ENCODE measurements at places on chromosomes 2 and 18.

DNA sequence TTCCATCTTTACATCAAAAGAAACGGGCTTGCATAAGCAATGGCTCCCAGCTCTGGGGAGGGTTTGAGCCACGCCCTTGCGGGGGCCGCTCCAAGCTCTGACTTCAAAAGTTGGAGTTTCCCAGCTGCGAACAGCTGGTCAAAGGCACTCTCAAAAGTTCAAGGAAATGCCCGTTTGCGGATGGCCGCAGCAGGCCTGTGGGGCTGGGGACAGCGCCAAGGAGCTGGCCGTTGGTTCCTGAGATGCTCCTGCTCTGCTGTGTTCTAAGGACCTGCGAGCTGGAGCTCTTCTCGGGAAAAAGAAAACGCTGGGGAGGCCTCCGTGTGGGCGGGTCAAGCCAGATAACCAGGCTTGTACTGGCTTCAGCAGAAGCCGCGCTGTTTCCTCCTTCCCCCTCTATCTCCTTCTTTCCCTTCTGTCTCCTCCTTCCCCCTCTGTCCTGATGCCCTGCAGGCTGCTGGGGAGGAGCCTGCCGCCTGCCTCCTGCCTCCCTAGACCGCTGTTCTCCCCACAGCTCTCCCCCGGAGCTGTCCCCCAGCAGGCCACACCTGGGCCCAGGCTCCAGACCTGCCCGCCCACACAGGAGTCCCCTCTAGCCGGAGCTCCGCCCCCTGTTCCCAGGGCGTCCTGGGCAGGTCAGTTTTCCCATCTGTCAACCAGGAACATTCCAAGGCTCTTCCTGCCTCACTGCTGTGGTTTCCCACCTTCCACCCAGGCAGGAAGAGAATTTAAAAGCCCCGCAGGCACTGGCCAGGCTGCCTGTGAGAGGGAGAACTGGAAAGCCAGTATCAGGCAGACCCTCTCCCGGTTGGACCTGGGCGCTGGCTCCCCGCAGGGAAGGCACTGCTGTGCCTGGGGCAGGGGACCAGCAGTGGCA, 14.1 kb downstream of the KLF11 start:
- peak; percentile 56 for DNase-seq

GRCh38 chr18:10057894-10058791, 144.3 kb downstream of the VAPA start:
- no peak for DNase-seq

DNA sequence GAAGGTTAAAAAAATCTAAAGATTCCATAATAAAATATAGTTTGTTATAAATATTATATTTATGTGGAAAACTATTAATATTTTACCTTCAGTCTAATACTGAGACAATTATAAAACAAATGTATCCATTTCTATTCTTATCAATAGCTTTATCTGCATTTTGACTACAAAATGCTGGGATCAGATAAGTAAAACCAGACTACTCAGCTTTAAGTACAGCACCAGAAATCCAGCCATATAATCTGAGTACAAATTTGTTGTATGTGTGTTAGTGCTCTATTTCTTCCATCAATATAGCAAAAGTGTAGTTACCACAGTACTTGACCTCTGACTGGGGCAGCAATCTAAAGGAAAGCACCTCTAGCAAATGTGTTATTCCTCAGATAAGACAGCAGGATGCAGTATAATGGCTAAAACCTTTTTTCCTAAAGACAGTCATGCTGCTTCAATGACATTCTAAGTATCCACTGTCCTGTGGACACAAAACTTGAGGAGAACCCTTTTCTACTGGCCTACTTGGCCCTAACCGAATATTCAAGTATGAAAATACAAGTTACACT, 68.1 kb downstream of the OLA1 start:
- no peak for DNase-seq

- no peak for DNase-seq
Measured at GRCh38 chr2:238504181-238504931, 77.6 kb downstream of the ASB1 start.

- no peak for DNase-seq
Measured at GRCh38 chr18:47701134-47701533, 229.3 kb downstream of the SMAD2 start.

DNA sequence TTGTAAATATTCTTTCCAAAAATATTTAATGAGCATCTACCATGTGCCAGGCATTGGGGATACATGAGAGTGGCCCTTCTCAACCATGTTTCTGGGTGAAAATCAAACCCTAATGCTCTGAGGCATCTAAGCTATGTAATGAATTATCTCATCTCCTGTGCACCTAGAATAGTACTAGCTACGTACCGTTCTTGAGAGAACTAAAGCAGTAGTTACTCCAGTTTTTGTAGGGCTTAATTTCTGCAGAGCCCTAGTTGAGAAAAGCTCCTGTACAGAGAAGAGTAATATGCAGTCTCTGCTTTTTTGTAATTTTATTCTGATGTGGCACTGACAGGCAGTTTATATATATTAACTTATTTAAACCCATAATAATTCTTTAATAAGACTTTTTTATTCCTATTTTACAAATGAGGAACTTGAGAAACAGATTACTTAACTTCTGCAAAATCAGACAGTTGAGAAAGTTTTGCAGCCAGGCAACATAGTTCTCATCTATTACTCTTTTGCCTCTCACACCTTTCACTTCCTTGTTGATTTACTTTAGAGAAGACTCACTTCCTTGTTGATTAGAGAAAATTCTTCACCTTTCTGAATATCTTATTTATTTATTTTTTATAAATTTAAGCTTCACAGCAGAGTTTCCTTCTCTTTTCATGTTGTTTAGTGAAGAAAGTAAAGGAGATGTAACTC, 3.1 kb downstream of the SPOPL start:
- DNase-seq, result no peak

GRCh38 chr2:219073413-219074129, 12.8 kb upstream of the IHH start:
- peak; percentile 25 for DNase-seq

- no peak for DNase-seq
Measured at GRCh38 chr2:8606649-8607550, 75.0 kb upstream of the ID2 start.

- DNase-seq, result no peak
Measured at GRCh38 chr18:80254971-80255500, 7.7 kb upstream of the PARD6G start.

GRCh38 chr18:8252371-8252770, 356.9 kb upstream of the RAB12 start:
- DNase-seq, result no peak

GRCh38 chr2:121085801-121086200, 199.2 kb downstream of the TFCP2L1 start:
- no peak for DNase-seq

- no peak for DNase-seq
Measured at GRCh38 chr2:10471955-10472354, 23.8 kb upstream of the ODC1 start.

DNA sequence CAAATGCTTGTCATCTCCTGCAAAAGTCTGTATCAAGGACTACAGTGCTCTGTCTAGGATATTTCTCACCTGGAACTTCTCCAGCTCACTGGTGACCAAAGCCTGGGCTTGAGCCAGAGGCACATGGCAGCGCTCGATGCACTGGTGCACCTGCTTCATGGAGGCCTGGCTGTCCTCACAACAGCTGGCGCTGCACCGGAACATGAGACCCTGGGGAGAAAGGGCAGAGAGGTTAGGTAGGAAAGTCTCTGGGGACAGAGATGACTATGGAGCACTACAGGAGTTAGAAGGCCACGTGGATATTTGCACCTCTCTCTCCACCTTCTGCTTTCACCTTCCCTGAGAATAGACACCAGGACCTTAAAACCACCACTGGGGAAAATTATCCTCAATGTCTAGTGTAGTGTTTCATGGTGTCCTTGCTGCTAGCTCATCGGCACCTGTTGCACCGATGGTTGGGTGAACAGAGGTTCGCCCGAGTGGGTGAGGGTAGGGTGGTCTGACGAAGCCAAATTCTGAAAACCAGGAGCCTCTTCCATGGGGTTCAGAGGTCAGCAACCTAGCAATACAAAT, 1.0 kb downstream of the FAM136A start:
- DNase-seq, result no peak

DNA sequence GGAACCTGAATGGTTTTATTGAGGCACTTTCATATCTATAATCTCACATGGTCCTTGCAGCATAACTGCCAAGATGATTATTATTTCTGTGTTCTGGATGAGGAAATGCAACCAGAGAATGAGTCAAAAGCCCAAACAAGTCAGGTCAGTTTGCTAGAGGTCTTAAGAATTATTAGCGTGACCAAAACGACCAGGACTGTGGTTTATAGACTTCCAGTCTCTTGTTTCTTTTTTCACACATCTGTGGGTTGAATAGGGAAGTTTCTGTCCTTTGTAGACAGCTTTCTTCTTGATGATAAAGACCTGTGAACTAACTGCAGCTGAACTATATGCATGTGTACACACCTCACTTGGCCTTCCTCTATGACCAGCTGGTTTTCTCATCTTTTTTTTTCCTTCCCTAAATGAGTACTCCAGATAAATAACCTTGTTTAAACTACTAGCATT, 13.9 kb downstream of the ADAM23 start:
- no peak for DNase-seq

DNA sequence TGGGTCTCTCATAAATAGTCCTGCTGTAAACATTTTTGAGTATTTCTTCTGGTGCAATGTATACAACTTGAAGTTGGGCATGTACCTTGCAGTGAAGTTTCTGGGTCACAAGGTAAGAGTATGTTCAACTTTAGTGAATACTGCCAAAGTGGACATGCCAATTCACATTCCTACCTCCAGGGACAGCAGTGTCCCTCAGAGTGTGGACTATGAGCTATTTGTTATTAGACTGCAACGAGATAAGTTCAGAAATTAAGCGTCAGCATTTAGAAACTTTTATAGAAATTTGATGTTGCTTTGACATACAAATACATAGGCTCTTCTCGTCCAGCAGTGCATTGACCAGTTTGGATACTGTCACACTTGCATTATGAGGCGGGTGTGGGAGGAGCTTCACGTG, 7.2 kb upstream of the ACKR3 start:
- no peak for DNase-seq

DNA sequence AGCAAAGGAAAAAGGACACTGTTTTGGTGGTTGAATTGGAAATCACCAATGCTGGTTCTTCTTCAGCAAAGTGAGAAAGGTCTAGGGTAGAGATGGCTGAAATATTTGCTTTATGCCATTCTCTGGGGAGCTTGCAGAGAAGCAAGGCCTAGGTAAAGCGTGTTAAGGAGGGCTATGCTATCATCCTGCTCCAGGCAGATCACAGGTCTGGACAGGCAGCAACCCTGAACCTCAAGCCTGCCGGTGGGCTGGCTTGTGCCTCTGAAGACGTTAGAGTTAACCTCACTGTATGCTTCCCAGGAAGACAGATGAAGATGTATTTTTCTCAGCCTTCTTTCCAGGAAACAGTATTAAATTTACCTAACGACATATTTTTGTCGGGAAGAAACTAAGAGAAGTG, 138.5 kb upstream of the LYPD6 start:
- no peak for DNase-seq

- DNase-seq, result peak; percentile 30
Measured at GRCh38 chr18:9612215-9612830, 2.0 kb downstream of the PPP4R1 start.

GRCh38 chr18:47317824-47318508, 66.5 kb upstream of the SKOR2 start:
- no peak for DNase-seq

GRCh38 chr2:192687015-192687414, 492.3 kb upstream of the TMEFF2 start:
- DNase-seq, result no peak

- DNase-seq, result no peak
Measured at GRCh38 chr2:207093234-207093633, 72.5 kb downstream of the KLF7 start.

GRCh38 chr18:56001576-56001975, 413.6 kb upstream of the TCF4 start:
- no peak for DNase-seq

GRCh38 chr18:70156886-70157285, 48.6 kb downstream of the RTTN start:
- DNase-seq, result no peak

DNA sequence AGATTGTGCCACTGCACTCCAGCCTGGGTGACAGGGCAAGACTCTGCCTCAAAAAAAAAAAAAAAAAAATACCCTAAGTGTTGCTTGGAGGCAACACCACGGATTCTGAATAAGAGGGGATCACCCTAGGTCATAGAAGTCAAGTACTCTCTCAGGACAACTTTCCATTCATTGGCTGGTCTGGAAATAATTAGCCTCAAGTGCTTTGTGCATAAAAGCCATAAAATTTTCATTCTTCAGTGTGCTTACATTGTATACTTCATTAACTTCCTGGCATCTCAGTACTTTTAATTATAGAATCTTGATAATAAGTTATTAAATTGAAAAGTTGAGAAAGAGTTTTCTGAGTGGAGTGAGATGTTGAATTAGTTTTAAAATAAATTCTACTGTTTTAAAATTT, 876.1 kb upstream of the FAM98A start:
- no peak for DNase-seq

DNA sequence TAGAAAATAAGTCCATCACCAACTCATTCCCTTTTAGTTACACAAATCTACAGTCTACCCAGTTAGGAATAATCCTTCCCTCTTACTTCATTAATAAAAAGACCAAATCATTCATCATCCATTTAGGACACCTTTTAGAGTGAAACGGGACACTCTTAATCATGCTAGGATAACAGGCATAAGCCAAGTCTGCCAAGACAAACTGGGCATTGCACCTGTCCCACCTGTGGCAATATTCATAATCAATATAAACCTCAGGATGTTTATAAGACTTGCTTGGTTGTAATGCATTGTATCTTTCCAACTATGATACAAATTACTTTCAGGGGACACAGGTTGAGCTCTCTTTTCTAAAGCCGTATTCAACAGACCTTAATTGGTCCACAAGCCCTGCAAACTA, 82.7 kb upstream of the SH3BP4 start:
- DNase-seq, result no peak

DNA sequence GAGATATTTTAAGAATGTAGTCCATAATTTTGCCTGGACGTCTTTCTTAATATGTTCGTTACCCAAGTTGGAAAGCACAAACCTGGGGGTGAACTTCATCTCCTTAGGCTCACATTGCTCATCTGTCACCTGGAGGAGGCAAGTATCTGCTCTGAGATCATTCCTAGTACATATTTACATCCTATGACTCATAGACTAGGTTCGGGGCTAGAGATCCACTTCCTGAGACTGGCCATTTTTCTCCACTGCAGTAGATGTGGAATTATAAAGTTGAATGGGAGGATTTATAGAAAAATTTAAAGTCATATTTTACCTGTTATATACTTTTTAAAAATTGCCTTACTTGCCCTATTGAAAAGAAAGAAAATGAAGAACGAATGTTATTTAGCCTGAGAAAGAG, 77.5 kb upstream of the PROKR1 start:
- no peak for DNase-seq

DNA sequence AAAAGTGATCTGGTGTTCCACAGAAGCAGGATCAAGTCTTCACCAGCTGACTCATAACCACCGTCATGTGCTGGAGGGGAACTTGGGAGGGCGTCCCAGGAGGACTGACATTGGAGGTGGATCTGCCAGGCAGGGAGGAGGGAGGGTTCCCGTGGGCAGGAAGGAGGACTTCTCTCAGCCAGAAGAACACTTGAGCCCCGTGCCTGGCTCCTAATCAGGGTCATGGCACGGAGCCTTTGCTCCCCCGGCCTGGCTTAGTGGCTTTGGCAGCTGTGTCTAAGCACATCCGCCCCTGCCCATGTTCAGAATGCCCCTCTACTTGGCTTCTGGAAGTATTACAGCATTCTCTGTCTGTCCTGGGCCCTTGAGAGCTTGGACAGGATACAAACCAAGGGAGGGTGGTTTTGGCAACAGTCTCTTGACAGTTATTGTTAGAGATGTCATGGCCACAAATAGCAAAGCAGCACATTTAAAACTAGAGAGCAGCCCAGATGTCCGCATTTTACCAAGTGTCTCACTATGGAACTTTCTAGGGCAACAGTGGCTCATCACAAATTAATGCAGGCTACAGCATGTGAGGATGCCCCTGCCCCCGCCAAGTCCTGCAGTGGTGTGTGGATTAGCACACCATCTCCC, 11.5 kb downstream of the PPP1R7 start:
- DNase-seq, result no peak
